ENCODE measurements at places on chromosomes 12 and 14.

GRCh38 chr14:98292191-98292590 lies 979.8 kb downstream of the BCL11B start:
- no peak for DNase-seq

DNA sequence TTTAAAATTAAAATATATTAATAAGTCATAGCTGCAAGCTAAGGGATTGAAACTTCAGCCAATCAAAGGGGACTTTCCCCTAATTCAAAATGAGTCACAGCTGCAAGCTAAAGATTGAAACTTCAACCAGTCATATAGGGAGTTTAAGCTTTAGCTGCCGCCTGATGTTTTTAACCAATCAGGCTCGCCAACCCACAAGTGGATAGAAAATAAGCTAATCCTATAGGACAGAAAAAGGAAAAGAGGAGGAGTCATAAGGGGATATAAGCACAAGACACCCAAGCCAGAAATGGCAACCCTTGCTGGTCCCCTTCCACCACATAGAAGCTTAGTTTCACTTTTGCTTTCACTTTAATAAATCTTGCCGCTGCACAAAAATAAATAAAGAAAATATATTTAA lies 1154.6 kb downstream of the GALC start:
- DNase-seq: no peak

GRCh38 chr12:54423816-54424150 lies 4.7 kb upstream of the ITGA5 start:
- no peak for DNase-seq

DNA sequence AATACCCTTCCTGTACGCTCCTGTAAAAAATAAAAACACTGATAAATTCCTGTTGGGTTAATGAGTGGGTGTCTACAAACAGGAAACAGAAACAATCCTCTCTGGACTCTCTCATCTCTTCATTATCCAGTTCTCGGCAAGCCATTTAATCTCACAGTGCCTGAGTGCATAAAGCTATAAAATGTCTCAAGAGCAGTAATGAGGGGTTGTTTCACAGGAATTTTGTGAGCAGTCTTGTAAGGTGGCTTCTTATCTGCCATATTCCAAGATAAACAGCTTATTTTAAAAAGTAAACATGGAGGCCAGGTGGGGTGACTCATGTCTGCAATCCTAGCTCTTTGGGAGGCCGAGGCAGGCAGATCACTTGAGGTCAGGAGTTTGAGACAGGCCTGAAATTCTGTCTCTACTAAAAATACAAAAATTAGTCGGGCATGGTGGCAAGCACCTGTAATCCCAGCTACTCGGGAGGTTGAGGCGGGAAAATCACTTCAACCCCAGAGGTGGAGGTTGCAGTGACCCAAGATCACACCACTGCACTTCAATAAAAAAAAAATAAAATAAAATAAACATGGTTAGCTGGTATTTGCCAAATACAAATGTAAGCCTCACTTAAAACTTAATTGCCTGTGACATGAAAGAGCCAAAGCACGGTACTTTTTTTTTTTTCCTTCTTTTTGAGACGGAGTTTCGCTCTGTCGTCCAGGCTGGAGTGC lies 54.0 kb downstream of the CLIP1 start:
- no peak for DNase-seq

- no peak for DNase-seq
Observed at GRCh38 chr12:120994589-120995337, 16.4 kb downstream of the HNF1A start.

- DNase-seq: no peak
Observed at GRCh38 chr12:119649202-119649808, 18.6 kb upstream of the PRKAB1 start.

DNA sequence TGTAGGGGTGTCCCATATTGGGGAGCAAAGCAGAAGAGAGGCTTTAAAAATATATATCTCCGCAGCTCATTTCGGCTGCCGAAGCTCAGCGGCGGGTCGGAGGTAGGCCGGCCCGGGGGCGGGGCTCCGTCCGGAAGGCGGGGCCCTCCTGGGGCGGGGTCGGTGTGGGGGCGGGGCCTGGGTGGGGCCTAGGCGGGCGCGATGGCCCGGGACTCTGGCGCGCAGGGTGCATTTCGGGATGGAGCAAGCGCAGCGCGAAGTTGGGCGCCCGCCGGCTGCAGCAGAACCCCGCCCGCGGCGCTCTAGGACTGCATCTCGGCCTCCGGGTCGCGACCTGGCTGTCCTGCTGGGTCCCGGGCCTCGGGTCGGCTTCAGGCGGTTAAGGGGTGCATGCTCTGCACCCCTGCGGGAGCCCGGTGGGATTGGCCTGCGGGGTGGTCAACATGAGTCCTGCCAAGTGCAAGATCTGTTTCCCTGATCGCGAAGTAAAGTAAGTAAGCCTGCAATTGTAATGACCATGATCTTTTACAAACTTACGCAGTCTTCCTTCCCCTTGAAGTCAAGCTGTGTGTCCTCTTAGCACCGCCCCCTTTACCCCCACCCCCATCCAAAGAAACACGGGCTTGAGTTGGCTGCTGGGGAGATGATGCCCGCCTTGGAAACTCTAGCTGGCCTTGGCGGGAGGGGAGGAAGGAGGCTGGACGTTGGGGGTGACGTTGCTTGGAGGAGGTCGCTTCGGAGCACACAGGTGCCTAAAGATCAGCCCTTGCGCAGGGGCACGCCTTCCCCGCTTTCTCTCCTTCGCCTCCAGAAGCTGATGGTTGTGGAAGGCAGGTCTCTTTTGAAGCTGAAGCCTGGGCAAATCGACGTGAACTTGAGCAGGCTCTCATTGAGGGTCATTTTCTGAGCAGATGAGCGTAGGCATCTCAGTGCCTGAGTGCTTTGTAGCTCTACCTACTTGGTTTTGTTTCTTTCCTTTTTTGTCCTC lies 38.4 kb downstream of the ACACB start:
- peak; percentile 58 for DNase-seq

DNA sequence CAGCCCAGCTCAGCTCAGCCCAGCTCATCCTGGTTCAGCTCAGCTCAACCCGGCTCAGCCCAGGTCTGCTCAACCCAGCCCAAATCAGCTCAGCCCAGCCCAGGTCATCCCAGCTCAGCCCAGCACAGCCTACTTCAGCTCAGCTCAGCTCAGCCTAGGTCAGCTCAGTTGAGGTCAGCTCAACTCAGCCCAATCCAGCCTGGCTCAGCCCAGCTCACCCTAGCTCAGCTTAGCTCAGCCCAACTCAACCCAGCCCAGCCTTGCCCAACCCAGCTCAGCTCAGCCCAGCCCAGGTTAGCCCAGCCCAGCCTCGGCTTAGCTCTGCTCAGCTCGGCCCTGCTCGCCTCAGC lies 332.3 kb downstream of the TMEM121 start:
- no peak for DNase-seq

DNA sequence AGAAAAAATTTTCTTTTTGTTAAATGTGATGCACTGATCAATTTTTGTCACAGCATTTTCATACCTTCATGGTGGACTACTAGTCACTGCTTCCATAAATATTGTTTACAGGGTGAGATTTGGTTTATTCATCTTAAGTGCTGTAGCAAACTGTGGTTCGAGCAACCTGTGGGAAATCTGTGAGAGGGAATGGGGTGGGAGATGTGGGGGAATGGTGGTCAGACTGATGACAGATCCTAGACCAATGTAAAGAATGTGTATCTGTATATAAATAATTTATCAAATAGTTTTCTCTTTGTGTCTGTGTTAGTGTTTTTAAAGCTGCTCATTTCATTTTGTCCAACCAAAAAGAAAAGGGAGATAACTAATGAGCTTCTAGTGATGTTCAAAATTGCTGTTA lies 26.7 kb downstream of the CSRP2 start:
- no peak for DNase-seq

GRCh38 chr14:99287269-99287942 lies 15.4 kb upstream of the BCL11B start:
- no peak for DNase-seq

DNA sequence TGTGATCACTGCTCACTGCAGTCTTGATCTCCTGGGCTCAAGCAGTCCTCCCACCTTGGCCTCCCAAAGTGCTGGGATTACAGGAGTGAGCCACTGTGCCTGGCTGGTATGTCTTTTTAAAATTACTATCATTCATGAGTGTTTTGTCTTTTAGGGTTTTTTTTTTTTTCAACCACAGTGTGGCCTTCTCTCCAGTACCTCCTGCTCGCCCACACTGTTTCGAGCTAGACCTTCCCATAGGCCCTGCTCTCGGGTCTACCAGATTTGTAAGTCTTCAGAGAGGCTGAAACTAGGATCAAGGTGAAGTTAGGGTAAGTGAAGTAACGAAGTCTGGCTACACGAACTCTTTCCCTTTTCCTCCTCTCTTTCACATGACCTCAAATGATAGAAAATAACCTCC lies 1.5 kb downstream of the BIN2 start:
- no peak for DNase-seq

DNA sequence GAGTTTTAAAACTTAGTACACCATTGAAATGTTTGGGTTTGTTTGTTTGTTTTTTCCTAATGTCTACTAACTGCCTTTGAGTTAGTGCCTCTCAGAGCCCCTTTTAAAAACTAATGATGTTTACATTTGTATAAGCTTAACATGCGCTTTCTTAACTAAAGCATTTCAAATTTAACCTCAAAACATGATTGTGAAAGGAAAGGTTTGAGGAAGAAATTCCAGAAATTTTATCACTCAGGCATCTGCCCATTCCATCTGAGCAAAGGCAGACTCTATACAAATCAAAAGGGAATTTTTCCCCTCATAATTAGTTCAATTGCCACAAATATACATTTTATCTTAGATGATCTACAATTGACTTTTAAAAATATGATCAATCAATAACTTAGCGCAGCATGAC lies 230.7 kb upstream of the CAND1 start:
- no peak for DNase-seq

DNA sequence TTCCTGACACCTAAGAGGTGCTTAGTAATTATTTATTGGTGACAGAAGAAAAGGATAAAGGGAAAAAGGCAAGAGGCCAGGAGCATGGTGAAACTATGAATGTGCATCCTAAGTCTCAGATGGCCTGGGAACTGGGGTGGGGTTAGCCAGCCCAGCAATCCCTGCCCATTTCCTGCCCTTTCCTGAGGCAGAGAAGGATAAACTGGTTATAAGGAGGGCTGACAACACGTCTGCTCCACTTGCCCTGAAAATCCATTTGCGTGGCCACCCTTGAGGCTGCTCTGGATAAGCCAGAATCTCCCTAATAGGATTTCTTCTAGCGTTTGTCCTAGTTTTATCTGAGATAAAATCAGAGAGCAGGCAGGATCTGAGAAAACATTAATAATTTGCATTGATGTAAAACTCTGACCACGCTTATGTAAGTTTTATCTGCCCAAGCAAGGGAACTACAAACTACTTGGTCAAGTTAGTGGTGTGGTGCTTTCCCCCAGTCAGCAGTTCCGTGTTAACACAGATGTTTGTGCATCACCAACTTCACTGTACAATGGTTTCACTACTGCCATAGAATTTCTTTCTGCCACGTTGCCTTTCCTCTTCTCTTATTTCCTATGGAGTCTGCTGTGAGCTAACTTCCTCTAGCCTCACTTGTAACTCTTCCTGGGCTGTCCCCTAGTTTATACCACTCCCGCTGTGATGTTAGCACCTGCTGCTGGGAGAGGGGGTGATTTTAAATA lies 392.7 kb downstream of the RPS29 start:
- no peak for DNase-seq

DNA sequence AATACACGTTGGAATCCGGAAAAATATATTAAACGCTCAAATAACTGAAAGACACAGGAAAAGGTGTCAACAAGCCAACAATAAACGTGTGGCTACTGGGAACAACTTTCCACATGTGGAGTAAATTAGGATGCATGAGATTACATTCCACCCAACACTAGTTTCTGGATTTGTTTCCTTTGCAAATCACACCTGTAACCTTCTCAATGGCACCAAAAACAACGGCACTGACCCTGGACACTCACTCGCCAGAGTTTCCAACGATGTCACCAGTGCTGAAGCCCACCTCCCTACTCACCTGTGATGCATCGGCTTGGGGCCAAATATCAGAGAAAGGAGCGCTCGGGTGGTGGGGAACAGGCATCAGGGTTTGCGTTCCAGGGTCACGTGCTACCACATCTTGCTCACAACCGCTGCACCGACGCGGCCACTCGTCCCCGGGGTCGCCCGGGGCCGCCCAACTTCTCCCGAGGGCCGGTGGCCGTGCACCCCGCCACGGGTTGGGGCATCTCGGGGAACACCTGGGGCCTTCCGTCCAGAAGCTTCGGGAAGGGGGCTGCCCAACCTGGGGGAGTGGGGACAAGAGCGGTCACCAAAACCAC lies 629 bp downstream of the PRDM4 start:
- no peak for DNase-seq

DNA sequence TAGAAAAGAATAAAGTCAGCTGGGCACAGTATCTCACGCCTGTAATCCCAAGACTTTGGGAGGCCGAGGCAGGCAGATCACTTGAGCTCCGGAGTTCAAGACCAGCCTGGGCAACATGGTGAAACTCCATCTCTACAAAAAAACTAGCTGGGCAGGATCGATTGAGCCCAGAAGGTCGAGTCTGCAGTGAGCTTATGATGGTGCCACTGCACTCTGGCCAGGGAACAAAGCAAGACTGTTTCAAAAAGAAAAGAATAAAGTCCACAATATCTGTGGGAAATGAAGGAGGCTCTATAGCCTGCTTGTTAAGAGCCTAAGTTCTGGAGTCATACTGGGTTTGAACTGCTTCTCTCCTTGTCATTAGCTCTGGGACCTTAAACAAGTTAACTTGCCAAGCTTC lies 7.9 kb downstream of the MAPK1IP1L start:
- no peak for DNase-seq

DNA sequence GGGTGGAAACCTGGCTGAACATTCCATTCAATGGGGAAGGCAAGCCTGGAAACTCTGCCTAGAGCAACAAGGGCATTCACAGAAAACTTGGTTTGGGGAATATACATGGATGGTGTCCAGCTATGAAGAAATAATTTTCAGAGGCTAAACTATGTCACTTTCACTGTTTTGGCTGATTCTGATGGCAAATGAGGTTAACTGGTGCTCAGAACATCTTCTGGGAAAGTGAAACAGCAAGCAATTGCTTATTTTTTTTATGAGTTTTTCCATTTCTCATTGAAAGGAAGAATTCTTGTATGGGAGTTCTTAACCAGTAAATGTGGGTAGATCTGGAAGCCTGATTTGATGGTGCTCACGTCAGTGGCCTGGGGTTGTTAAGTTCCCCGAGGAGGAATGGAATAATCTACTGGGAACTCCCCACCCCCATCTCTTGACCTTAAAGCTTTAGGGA lies 132.8 kb upstream of the BTG1 start:
- DNase-seq: no peak

DNA sequence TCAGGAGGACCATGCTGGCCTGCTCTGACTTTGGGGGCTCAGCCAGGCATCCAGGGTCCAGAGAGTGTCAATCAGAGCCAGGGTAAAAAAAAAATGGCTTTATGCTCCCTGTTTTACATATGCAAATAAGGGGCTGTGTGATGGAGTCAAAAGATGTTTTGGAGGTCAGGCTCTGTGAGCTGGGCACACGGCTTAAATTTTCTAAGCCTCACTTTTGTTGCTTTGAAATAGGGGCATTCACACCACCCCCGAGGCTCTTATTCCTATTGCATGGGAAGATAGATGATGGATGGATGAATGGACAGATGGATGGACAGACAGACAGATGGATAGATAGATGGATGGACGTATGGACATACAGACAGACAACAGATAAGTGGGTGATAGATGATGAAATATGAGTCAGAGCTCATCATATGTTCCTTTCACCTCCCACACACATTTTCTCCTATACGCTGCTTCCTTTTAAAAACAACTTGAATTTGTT lies 42.7 kb downstream of the RIN3 start:
- no peak for DNase-seq

All from stimulated activated CD8-positive, alpha-beta memory T cell treated with anti-CD3 and anti-CD28 coated beads, Interleukin-7, amount 100 ng/mL, for 1 hour (primary cell).